ENCODE measurements at places on chromosomes 12 and 14. TPM values are rescaled to one million over a fixed set of nuclear protein-coding genes. Genes with fewer than 3 reads are reported as not detected.

The TMPRSS12 gene
- not detected for total RNA-seq

- no peak overlapping the region for H3K4me3 ChIP-seq
- H3K4me1 ChIP-seq = no peaks in the 10 kb centered on the region
- peaks cover 5% of the 10 kb centered on the region for H3K36me3 ChIP-seq
Observed at GRCh38 chr14:54782751-54783659, 119.6 kb downstream of the GCH1 start.

GRCh38 chr12:69881771-69882170 is 56.7 kb downstream of the MYRFL start:
- DNase-seq = no peak
- H3K27me3 ChIP-seq = no peaks in the 10 kb centered on the region
- no peak overlapping the region for H3K27ac ChIP-seq
- no peak overlapping the region for H3K4me3 ChIP-seq
- H3K4me1 ChIP-seq = no peaks in the 10 kb centered on the region

DNA sequence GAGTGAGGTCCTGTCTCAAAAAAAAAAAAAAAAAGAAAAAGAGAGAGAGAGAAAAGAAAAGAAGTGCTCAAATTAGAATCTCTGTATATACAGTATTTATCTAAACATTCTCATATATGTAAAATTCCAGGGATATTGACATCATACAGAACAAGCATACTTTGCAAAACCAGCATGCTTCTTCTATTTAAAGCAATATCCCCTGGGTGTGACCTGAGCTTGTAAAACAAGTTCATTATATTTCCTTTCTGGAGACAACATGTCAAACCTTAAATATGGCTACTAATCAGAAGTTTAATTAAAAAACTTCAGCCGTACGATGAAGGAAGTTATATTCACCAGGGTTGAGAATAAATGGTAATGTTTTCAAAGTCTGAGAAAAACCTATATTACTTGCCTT is 175.8 kb upstream of the HMGA2 start:
- H3K36me3 ChIP-seq = no peaks in the 10 kb centered on the region
- H3K4me1 ChIP-seq = no peaks in the 10 kb centered on the region
- H3K4me3 ChIP-seq = no peak overlapping the region
- H3K27me3 ChIP-seq = no peaks in the 10 kb centered on the region
- DNase-seq = no peak
- H3K27ac ChIP-seq = no peak overlapping the region

DNA sequence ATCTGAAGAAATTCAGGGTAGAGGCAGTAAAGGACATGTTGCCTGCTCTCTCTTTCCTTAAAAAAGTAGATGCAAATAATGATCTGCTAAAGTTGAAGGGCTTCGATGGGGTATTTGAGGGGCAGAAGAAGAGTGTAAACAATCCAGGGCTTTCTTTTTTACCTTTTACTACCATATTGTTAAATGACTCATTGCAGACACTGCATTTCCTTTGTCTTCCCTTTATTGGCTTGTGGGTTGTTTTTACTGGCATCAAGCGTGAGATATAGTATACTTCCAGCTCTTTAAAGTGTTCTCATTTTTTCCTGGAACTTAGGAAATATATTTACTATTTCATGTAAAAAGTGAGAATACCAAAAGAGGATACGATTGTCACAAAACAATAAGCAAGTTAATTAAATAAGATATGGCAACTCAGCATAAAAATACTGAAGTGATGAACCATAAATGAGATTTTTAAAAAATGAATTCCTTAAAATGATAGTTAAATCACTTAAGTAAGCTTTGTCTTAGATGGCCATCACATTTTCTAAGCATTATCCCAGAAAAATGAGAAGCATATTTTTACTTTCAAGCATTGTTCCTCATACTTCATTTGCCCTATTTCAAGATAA is 72.3 kb upstream of the KRAS start:
- no peak for DNase-seq
- no peak overlapping the region for H3K4me3 ChIP-seq
- H3K36me3 ChIP-seq = no peaks in the 10 kb centered on the region
- no peaks in the 10 kb centered on the region for H3K27me3 ChIP-seq

DNA sequence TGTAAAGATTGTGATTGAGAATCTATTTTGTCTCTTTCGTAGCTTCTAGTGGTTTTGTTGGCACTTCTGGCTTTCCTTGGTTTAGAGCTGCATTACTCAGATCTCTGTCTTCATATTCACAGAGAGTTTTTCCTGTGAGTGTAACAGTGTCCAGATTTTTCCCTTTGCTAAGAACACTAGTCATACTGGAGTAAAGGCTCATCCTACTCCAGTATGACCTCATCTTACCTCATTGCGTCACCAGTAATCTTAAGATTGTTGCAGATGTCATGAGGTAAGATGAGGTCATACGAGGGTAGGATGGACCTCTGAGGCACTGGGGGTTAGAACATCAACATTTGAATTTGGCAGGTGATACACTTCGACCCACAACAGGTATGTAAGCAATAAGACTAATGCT is 461.2 kb downstream of the FLRT2 start:
- H3K27me3 ChIP-seq = no peaks in the 10 kb centered on the region
- no peak overlapping the region for H3K4me3 ChIP-seq
- H3K36me3 ChIP-seq = no peaks in the 10 kb centered on the region

DNA sequence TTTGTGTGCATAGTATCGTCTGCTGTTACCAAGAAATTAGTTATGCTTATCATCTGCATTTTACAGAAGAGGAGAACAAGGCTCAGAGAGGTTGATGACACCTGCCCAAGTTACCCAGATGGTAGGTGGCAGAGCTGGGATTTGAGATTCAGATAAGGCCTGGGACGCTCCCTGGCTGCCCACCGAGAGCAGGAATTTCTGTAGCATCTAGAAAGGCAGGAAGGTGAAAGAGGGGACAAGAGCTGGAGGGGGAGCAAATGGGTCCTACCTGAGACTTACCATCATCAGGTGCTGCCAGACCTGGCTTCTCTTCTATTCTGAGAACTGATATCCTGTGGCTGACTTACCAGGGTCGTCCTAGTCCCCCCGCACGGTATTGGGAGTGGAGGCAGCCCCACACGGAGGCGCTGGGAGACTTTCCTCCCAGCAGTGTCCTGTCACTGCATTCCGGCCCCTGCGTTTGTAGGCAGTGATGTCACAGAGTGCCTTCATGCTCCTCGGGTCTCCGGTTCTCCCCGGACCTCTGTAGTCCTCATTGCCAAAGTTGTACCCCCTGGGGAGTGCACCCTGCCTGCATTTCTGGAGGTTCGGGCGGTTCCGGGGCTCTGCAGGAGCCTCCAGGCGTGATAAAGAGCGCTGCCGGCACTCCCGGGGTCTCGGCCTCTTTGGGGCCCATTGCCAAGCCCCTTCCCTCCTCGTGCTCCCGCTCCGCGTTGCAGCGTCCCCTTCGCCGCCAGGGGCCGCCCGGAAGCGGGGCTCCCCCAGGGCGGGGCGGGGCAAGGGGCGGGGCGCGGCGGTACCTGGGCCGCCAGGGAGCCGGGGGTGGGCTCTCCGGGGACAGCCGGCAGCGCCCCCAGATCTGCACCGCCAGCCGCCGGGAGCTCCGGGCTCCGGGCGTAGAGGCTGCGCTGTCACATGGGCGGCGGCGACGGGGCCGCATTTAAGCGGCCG is at the start of gene CABP1:
CABP1 (plus strand) TSS at position 856 of the 951 bp plus-strand sequence; CDS start at position 916, 60 bp downstream.
- H3K27me3 ChIP-seq = peaks cover 5% of the 10 kb centered on the region
- H3K4me3 ChIP-seq = peak within 1 kb of the TSS; percentile 49
- no peaks in the 10 kb centered on the region for H3K36me3 ChIP-seq
- H3K4me1 ChIP-seq = no peaks in the 10 kb centered on the region
- no peak within 1 kb of the TSS for H3K27ac ChIP-seq

The SLC6A12 gene
- total RNA-seq = not detected

GRCh38 chr12:49279706-49280159 is 14.9 kb downstream of the TUBA1C start:
- no peak for DNase-seq
- no peaks in the 10 kb centered on the region for H3K27me3 ChIP-seq
- no peaks in the 10 kb centered on the region for H3K36me3 ChIP-seq
- no peak overlapping the region for H3K4me3 ChIP-seq
- no peak overlapping the region for H3K27ac ChIP-seq

- H3K27ac ChIP-seq = no peak overlapping the region
- no peaks in the 10 kb centered on the region for H3K27me3 ChIP-seq
- peak; percentile 49 for DNase-seq
- H3K4me3 ChIP-seq = no peak overlapping the region
- no peaks in the 10 kb centered on the region for H3K36me3 ChIP-seq
- H3K4me1 ChIP-seq = no peaks in the 10 kb centered on the region
Observed at GRCh38 chr14:96275177-96276112, 19.4 kb downstream of the BDKRB1 start.

The PZP gene
- total RNA-seq = not detected

DNA sequence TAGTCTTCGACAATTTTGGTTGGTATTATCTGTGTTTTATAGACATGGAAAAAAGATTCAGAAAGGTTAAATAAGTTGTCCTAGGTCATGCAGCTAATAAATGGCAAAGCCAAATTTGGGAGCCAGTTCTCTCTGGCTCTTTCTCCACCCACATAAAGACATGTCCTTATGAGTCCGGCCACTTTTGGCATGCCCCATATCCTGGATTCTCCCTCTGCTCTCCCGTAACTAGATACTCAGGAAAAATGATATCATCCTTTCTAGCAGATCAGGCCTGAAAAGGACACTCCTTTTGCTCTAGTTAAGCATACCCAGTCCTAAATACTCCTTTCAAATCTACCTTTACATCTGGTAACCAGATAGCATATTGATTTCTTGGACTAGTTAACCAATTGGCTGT is 64.4 kb downstream of the TTLL5 start:
- H3K36me3 ChIP-seq = no peaks in the 10 kb centered on the region
- peak overlapping the region; percentile 32 for H3K27ac ChIP-seq
- no peak overlapping the region for H3K4me3 ChIP-seq
- no peak for DNase-seq
- H3K4me1 ChIP-seq = no peaks in the 10 kb centered on the region

DNA sequence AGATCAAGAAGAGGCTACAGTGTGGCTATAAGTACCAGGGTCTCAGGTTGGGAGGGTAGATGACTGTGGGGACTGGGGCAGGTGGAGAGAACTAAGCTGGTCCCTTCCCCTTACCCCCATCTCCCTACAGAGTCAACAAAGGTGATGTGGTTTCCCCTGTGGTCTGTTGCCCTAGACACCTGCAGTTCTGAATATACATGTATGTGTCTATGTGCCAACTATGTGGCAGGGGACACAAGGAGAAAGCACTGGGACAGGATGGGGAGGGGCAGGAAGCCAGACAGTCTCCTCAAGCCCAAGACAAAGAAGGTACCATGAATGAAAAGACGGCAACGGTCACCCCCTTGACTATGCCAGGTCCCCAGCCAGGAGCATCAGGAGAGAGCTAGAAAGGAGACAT is 4.5 kb upstream of the HDAC7 start:
- H3K4me1 ChIP-seq = peaks cover 65% of the 10 kb centered on the region
- peak overlapping the region; percentile 99 for H3K27ac ChIP-seq
- no peaks in the 10 kb centered on the region for H3K27me3 ChIP-seq
- no peak for DNase-seq

DNA sequence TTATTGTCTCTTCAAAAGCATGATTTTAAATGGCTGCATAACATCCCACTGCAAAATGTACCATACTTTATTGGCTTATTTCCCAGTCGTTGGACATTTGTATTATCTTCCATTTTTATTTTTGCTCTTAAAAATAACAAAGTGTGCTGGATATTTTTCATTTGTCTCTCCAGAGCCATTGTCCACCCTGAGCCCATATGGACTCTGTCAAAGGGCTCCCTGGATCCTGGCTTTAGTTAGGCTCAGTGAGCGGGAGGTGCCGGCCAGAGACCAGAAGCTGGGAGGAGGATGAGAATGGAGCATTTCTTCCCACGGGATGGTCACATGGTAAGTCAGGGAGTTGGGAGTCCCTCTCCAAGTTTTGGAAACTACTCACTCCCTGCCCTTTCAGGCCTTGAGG is 296.9 kb downstream of the NUAK1 start:
- no peak overlapping the region for H3K4me3 ChIP-seq
- H3K27ac ChIP-seq = no peak overlapping the region
- no peaks in the 10 kb centered on the region for H3K36me3 ChIP-seq
- H3K4me1 ChIP-seq = no peaks in the 10 kb centered on the region

The BEST3 gene
- total RNA-seq = not detected

The FAM181A gene
- not detected for total RNA-seq

- no peaks in the 10 kb centered on the region for H3K27me3 ChIP-seq
- H3K27ac ChIP-seq = no peak overlapping the region
- no peak for DNase-seq
- H3K36me3 ChIP-seq = no peaks in the 10 kb centered on the region
Observed at GRCh38 chr14:54275997-54276725, 120.6 kb upstream of the CDKN3 start.

DNA sequence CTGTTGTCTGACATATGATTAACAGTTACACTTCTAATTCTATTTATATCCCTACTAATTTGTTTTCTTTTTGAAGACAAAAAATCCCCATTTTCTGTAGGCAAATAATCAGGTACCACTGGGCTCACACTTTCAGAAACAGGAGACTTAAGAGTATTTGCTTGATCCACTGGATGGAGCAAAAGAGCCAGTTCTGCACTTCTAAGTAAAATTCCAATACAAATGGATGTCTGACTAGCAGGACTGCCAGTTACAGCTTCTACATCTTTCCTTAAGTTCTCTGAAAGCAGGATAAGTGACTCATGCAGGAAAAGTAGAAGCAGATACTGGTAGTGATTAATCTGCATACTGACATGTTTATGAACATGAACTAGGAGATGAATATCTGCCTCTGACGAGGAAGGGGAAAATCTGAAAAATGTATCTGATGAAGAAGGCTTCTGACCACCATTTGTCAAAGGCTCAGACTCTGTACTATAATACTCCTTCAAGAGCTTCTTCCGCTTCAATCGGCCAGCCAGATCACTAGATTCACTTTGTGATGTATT is 73.8 kb upstream of the ANKS1B start:
- no peak overlapping the region for H3K4me3 ChIP-seq
- no peaks in the 10 kb centered on the region for H3K4me1 ChIP-seq
- no peaks in the 10 kb centered on the region for H3K27me3 ChIP-seq
- no peak for DNase-seq

DNA sequence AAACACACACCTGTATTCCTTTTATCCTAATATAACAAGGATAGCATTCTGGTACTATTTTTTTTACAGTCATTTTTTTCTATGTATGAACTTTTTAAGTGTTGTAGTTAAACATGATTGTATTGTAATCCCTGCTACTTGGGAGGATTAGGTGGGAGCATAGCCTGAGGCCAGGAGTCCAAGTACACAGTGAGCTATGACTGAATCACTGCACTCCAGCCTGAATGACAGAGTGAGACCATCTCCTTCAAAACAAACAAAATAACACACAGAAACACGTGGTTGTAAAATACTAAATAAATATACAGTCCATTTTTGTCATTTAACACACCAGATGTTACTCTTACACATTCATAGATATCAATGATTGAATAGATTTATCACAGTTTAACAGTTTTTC is 56.9 kb downstream of the MAP4K5 start:
- no peak for DNase-seq
- no peak overlapping the region for H3K4me3 ChIP-seq
